Endothelial cell (in vitro differentiated cells): ENCODE measurements at places on chromosomes 12 and 14. TPM values are rescaled to one million over a fixed set of nuclear protein-coding genes. Genes with fewer than 3 reads are reported as not detected.

GRCh38 chr14:66037361-66037760, 448.8 kb upstream of the CCDC196 start:
- DNase-seq: no peak

GRCh38 chr12:56684745-56685359, 3.2 kb downstream of the PTGES3 start:
- no peak for DNase-seq

DNA sequence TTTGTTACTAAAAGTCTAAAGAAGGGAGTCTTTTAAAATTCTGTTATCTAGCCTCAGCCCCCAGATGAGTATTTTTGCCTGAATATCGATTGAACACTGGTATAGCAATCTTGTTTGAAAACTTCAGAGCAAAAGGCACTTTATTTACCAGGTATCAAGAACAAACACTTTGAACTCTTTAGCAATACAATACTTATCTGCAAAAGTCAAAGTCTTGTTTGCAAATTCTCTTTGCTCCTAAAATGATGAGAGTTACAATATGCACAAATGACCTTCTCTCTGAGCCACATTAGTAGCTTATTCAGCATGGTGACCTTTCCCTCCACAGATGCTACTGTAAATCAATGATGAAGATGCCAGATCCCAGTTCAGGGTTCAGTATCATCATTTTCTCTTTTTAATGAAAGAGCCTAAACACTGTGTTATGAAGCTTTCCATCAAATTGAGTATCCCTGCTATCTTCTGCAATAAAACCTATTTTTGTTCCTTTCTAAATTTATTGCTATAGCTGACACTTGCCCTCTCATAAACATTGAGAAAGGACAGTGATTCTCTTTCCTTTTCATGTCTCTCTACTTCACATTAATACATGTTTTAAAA, 752.7 kb upstream of the MGAT4C start:
- no peak for DNase-seq

DNA sequence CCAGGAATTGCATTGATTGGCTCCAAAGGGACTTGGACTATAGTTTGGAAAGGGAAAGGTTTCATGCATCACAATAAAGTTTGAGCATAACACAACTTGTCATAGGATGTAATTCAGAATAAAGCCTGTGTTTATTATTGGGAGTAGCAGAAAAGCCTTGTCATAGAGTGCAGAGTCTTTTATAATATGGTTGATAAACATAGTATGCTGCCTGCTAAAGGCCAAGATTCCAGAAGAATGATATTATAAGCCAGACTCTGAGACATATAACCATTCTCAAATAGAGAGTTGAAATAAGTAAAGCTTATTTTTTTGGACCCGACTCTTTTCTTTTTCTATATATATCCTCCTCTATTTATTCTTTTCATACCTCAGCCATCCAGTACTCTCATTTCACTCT, 207.3 kb downstream of the LRIG3 start:
- no peak for DNase-seq

The NR1H4 gene
- total RNA-seq: not detected

The ASCL4 gene
- not detected for total RNA-seq

The GPR65 gene
- 0.64 TPM for total RNA-seq

- no peak for DNase-seq
These were observed 15.8 kb upstream of the KRT7 start for GRCh38 chr12:52217223-52217622.

The ACSS3 gene
- 18.7 TPM for total RNA-seq

The GZMH gene
- not detected for total RNA-seq

The KLHL33 gene
- 0.08 TPM for total RNA-seq

DNA sequence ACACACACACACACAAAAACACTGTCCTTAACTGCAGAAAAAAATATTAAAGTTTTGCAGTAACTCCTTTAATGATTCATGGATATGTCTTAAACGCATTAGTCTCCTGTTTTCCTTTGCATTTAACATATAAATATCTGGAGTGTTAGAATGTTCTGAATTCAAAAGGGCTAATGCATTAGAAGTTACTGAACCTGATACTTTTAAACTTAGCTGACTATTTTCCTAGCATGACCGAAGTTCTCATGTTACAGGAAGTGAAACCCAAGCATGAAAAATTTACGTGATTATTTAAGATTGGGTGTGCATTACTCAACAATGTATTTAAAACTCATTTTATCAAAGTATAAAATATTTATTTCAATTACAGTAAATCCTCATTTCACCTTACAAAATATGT, 791.2 kb downstream of the FLRT2 start:
- no peak for DNase-seq

DNA sequence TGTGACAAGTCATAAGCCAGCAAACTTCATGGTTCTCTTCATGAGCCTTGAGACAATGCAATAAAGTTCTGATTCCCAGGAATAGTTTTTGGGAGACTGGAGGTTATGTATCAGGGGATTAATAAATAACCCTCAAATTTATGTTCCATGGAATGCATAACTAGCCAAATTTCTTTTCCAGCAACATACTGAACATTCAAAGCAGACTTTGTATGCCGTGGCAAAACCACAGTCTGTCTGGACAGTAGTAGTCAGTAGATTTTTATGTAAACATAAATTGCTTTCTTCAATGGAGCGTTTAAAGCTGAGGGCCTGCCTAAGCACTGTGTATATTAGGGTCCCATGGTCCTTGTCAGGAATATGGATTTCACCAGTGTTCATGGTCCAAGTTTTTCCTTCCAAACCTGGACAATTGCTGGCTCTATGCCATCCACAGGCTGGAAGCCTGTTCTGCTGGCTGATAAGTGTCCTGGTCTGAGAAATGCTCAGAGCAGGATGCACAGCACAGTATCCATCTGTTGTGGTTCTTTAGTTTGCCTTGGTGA, 144.9 kb downstream of the SRGAP1 start:
- no peak for DNase-seq

DNA sequence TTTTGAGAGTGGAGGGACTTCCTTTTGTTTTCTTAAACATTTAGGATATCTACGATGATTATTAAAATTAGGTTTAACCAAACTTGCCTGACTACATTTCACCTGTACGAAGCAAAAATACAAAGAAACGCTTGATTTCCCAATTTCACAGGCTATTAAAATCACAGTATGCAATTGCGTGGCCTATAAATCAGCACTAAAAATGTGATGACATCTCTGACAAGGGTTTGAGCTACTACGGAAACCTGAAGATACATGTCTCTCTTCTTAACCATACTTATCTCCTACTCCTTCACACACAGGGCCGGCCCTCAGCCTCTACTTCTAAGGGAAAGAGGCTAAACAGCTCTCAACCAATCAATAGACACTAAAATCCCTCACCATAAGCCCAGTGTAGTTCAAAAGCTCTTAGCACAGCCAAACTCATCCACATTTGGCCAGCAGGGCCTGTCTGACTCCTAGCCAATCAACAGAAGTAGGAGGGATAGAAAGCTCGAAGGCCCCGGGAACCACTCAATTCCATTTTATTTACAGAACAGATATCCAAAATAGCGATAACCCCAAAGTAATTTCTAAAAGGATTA, 137.3 kb downstream of the FOXN3 start:
- DNase-seq: no peak

The SERPINA12 gene
- total RNA-seq: not detected

- peak; percentile 26 for DNase-seq
These were observed 19.9 kb downstream of the EIF2B2 start for GRCh38 chr14:75022655-75023054.

DNA sequence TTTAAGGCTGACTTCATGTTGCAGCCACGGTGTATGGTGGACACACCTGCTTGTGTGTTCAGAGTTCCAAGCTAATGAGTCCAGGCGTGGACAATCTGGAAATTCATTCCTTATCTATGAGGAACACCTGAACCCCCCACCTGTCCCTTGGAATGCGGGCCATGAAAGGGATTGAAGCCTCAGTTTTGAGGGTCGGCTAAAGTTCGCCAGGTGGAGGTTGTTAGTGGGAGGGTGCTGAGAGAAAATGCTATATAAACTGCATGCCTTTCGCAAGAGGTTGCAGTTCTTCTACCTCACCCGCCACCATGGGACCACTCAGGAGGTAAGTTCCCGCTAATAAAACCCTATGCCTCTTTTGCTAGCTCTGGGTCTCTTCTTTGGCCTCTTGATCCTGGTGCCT, 348.0 kb downstream of the BCL11B start:
- no peak for DNase-seq

The KRT74 gene
- not detected for total RNA-seq

The AQP2 gene
- 0.05 TPM for total RNA-seq

The CLEC1B gene
- not detected for total RNA-seq

GRCh38 chr14:28756884-28757570, 9.6 kb upstream of the FOXG1 start:
- DNase-seq: peak; percentile 53

DNA sequence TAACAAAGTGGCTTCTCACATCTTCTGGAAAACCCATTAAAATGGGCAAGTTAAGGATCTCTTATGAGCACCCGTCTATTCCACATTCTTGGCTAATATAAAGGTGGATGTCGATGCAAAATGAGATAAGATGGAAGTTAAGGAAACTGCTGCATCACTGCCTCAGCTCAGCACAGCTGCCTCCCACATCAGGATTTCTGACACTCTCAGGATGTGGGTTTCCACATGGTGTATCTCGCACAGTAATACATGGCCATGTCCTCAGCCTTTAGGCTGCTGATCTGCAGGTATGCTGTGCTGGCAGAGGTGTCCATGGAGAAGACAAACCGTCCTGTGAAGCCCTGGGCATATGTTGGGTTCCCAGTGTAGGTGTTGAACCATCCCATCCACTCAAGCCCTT, 1348.0 kb downstream of the TMEM121 start:
- DNase-seq: no peak

The ALX1 gene
- 3.1 TPM for total RNA-seq

The ERBB3 gene
- 4.2 TPM for total RNA-seq

DNA sequence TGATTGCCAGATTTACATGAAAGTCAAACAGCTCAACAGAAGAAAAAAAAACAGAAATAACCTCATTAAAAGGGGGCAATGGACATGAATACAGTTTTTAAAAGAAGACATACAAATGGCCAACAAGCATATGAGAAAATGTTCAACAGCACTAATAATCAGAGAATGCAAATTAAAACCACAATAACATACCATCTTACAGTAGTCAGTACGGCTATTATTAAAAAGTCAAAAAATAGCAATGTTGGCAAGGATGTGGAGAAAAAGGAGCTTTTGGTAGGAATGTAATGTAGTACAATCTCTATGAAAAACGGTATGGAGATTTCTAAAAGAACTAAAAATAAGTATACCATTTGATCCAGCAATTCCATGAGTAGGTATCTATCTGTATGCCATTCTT, 272.1 kb downstream of the CEP128 start:
- no peak for DNase-seq

GRCh38 chr14:27427796-27428195, 830.0 kb upstream of the NOVA1 start:
- DNase-seq: no peak

DNA sequence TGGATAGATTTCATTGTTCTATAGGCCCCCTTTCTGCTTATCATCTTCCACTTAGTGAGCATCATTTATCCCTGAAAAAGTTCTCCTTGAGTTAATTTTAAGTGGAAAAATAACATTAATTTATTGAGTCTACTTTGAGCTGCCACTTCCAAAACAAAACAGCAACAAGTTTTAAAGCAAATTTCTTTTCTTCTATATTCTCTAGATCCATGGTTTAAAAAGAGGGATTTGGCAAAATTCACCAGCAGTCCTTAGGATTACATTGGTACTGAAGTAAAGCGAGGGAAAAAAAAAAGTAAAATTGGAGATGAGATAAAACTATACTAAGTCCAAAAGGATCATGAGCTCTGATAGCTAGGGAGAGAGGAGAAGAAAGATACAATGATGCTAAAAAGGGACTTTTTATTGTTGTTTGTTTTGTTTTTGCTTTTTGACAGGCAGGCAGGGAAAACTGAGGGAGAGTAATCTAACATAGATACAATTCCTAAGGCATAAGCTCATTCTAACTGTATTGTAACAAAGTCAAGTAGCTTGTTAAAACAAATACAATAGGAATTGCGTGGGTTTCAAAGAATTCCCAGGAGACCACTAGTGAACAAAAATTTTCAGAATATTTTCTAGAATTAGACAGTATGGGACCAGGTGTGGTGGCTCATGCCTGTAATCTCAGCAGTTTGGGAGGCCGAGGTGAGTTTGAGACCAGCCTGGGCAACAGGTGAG, 19.2 kb upstream of the PLEKHA5 start:
- DNase-seq: no peak

The KRT81 gene
- total RNA-seq: not detected

The RHEBL1 gene
- total RNA-seq: 3.2 TPM

The JPH4 gene
- 0.64 TPM for total RNA-seq

DNA sequence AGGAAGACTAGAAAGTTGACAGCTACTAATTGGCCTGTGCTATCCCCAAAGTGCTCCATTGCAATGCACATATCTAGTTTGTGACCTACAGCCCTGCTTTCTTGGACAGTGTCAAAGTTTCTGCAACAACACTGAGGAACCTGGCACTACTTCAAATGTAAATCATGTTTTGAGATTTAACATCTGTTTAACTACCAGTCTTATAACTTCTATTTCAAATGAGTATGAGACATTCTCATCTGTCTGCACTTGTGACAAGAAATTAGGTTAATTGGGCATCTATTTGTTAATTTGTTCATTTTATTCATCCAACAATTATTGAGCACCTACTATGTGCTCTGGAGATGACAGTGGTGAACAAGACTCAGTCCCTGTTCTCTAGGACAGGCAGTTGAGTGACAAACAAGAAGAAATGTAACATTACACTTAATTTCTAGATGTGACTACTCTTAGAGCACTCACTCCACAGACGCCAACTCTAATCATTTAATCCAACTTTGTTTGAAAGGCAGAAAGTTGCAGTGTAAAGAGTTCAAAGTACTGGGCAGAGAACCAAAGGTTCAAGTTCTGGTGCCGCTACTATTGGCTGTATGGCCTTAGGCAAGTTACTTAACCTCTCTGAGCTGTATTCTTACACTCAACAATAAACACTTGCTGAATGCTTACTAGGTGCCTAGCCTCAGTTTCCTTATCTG, 74.8 kb downstream of the HECTD4 start:
- DNase-seq: no peak

The KRT5 gene
- total RNA-seq: not detected

DNA sequence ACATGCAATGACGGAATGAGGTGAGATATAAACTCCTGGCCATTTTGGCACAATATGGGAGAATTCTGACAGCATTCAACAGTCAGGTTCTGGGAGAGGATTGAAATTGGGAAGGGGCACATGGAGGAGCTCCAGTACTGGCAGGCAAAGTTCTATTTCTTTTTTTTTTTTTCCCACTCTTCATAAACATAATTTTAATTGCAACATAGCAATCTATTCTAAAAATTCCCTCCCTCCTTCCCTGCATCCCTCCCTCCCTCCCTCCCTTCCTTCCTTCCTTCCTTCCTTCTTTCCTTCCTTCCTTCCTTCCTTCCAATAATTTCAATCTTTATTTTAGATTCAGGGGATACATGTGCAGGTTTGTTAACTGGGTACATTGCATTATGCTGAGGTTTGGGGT, 93.2 kb downstream of the PTCSC3 start:
- DNase-seq: no peak

GRCh38 chr12:51887476-51888315, at the start of gene ANKRD33:
ANKRD33 (plus strand) TSS chr12:51888103; CDS start chr12:51888187, 84 bp downstream.
- DNase-seq: peak; percentile 69

DNA sequence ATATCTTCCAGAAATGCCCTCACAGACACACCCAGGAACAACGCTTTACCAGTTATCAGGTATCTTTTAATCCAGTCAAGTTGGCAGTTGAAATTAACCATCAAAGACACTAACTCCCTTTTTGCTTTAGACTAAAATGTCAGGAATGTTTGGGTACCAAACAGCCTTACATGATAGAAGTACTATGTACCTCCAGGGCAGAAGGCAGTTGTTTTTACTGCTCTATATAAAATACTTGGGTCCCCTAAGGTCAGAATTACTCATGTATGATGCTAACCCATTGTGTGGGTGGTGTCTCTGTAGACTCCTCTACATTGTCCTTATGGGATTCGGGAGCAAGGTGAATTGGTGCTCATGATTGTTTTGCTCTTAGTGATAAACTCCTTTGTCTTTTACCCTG, 492.5 kb upstream of the FLRT2 start:
- no peak for DNase-seq
